Glomerular endothelial cell (primary cell): ENCODE measurements at places on chromosomes 5 and 9. TPM values are rescaled to one million over a fixed set of nuclear protein-coding genes. Genes with fewer than 3 reads are reported as not detected.

MAN1B1 gene
- total RNA-seq, result 109 and 118 TPM in 2 replicates

PIP5KL1 gene
- 3.0 and 3.9 TPM in 2 replicates for total RNA-seq

PCDHA8 gene
- total RNA-seq, result 0.18 TPM in 1 of 2 replicates, not detected in the other

IPO11 gene
- total RNA-seq, result 57.6 and 67.6 TPM in 2 replicates

SH3PXD2B gene
- total RNA-seq, result 41.1 and 44.9 TPM in 2 replicates

PRXL2C gene
- 13.8 and 18.4 TPM in 2 replicates for total RNA-seq

BICD2 gene
- 45.6 and 51.4 TPM in 2 replicates for total RNA-seq

PTGR1 gene
- total RNA-seq, result 58.5 and 89.2 TPM in 2 replicates

SPARC gene
- 2,016 and 3,575 TPM in 2 replicates for total RNA-seq
